GM19239 (cell line): ENCODE measurements at places on chromosomes 16 and 17.

- no peak for DNase-seq
Measured at GRCh38 chr17:7590743-7591142, 849 bp upstream of the SOX15 start.

GRCh38 chr17:28841901-28842281 is 699 bp downstream of the FAM222B start:
- DNase-seq = no peak

DNA sequence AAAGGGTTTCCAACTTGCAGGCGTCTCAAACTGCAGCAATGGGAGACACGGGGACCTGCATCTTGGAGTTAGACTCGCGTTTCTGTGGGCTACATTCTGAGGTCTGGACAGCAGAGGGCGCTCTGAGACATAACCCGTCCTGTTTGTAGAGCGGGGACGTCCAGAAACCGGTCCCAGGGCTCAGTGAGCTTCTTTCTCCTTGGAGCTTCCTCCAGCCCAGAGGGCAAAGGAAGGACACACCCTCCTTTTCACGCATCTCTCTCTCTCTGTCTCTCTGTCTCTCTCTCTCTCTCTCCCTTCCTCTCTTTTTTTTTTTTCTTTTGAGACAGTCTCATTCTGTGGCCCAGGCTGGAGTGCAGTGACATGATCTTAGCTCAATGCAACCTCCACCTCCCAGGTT is 19.8 kb downstream of the COX4I1 start:
- peak; percentile 72 for DNase-seq

DNA sequence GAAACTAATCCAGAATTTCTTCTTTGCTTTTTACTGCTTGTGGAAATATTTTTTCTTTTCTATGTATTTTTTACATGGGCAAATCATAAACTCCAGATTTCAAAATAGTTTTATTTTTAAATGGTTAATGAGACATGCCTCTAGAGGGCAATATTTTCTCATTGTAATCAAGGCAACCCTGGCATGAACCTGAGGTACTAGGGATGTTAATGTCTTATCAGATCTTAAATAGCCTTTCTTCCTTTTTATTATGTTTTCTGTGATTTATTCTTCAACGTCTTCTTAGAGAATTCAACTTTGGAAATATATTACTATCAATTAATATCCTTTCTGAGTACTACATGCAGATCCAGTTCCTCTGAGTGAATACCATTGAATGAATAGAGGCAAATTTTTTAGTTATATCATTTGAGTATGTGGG is 324.7 kb downstream of the BCAS3 start:
- DNase-seq = no peak
